ENCODE measurements at places on chromosomes 6 and 20. TPM values are rescaled to one million over a fixed set of nuclear protein-coding genes. Genes with fewer than 3 reads are reported as not detected.

GRCh38 chr6:22106961-22107360, 189.9 kb downstream of the PRL start:
- H3K4me3 ChIP-seq = no peak overlapping the region
- H3K4me1 ChIP-seq = no peaks in the 10 kb centered on the region
- H3K27ac ChIP-seq = no peak overlapping the region
- no peak for DNase-seq

- peak overlapping the region; percentile 34 for H3K27ac ChIP-seq
- H3K4me1 ChIP-seq = no peaks in the 10 kb centered on the region
- H3K27me3 ChIP-seq = no peaks in the 10 kb centered on the region
- peak; percentile 30 for DNase-seq
Observed at GRCh38 chr6:21478883-21479539, 114.5 kb upstream of the SOX4 start.

DNA sequence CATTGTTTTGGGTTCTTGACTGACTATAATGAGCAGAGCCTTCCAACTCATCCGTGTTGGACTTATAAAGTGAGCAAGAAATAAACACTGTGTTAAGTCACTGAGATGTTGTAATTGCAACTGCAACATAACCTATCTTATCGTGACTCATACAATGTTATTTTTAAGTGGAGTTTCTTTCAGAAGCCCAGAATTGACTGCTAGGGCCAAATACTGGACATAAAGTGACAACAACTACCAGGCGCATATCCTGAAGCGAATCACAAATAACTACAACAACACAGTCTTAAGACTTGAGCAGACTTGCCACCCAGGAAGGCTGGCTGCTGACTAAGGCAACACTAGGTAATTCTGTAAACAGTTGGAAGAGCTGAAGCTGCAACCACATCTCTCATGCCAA, 326.6 kb downstream of the COL12A1 start:
- no peak overlapping the region for H3K27ac ChIP-seq
- no peaks in the 10 kb centered on the region for H3K4me1 ChIP-seq
- H3K36me3 ChIP-seq = no peaks in the 10 kb centered on the region

Gene PDSS2
- 12.7 TPM for total RNA-seq

Data from prostate gland (tissue), 2 donors.